ENCODE measurements at places on chromosomes 1 and 21.

- DNase-seq, result no peak
Observed at GRCh38 chr1:183019139-183019740, 4.0 kb upstream of the LAMC1 start.

DNA sequence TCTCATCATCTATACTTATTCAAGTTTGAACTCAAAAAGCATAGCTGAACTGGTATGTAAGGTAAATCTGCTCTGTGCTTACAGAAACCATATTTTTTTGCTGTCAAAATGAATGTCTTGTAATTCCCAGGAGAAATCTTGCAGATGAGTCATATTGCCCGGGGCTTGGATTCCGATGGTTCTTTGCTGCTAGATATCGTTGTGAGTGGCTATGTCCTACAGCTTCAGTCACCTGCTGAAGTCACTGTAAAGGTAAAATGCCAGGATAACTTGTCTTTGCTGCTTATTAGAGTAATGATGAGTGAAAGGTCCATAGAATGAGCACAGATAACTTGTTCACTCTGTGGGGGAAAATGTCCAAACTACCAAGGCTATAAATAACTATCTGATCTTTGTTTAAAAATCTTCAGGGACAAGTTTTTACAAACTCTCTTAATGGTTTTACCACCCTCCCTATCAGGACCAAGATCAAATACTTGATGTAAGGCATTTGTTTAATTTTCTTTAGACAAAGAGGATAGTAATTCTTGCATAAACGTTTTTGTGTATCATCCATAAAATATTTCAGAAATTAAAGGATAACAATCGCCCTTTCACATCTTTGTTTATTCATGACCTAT is 222.3 kb downstream of the TPR start:
- DNase-seq, result no peak

GRCh38 chr1:41343790-41344699 is 17.2 kb upstream of the FOXO6 start:
- DNase-seq, result no peak

DNA sequence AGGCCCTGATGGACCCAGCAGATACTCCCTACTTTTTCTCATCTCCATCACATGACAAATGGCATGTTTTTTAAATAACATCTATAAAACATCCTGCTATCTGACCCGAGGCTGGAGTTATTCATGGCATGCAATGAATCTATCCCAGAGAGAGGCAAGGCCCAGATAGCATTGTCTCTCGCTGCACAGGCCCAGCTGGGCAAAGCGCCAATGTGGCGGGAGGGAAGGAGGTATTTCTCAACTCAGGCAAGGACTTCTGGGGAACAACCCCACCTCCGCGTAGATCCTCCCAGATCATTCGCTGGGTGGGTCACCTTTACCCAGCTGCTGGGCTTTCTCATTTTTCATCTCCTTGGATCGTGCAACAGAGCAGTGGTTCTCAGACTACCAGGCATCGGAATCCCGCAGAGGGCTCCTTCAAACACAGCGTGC is 59.8 kb downstream of the ERG start:
- peak; percentile 25 for DNase-seq

DNA sequence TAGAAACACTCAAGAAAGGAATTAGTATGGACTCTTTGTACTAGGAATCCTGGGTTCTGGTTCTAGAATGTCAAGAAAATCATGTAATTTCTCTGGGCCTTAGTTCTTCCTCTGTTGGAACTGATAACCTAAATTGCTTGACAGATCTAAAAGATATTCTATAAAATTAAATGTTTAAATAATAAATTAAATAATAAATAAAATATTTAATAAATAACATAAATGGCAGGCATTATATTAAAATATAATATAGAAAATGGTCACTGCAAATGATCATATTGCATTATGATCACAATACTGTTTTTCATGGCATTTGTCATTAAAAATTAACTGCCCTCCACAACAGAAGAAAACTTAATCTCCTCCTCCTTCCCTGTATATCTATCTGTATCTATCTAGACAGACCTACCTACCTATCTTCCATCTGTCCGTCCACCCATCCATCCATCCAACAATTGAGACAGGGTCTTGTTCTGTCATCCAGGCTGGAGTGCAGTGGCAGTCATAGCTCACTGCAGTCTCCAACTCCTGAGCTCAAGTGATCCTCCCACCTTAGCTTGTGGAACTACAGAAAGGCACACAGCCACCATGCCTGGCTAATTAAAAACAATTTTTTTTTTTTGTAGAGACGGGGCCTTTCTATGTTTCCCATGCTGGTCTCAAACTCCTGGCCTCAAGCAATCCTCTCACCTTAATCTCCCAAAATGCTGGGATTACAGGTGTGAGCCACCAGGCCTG is 16.4 kb downstream of the NUCKS1 start:
- DNase-seq, result no peak

DNA sequence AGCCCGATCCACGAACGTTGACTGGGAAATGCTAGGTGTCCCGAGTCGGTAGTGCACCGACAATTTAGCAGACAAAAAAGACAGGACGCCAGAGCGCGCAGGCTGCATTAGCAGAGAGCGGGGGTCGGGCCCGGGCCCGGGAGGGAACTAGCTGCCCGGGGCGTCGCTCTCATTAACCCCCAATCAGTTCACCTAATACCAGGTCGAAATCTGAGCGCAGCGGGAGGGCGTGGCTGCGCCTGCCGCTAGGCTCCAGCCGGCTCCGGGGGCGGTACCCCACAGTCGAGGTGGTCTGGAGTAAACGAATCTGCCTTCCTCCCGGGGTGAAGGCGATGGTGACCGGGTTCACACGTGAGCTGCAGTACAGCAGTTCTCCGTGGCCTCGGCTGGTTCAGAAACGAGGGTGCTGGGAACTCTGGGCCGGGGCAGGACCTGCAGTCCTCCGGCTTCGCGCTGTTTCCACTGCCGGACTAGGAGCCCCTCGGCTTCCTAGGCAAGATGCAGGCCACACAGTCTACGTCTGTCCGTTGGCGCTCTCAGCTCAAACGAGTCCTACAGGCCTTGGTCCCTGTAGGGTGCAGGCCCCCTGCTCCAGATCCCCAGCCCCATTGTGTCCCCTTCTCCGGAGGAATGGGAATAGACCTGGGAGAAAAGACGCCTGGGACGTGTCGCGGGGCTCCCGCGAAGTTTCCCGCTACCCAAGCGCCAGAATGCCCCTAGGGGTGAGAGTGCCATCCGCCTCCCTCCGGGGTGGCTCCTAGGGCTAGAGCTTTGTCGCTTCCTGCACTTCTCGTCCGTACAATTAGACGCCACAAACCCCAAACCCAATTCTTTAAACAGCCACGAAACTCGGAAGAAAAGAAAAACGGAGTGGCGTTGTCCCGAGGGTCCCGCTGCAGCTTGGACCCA is 2.0 kb downstream of the GFI1 start:
- DNase-seq, result no peak

DNA sequence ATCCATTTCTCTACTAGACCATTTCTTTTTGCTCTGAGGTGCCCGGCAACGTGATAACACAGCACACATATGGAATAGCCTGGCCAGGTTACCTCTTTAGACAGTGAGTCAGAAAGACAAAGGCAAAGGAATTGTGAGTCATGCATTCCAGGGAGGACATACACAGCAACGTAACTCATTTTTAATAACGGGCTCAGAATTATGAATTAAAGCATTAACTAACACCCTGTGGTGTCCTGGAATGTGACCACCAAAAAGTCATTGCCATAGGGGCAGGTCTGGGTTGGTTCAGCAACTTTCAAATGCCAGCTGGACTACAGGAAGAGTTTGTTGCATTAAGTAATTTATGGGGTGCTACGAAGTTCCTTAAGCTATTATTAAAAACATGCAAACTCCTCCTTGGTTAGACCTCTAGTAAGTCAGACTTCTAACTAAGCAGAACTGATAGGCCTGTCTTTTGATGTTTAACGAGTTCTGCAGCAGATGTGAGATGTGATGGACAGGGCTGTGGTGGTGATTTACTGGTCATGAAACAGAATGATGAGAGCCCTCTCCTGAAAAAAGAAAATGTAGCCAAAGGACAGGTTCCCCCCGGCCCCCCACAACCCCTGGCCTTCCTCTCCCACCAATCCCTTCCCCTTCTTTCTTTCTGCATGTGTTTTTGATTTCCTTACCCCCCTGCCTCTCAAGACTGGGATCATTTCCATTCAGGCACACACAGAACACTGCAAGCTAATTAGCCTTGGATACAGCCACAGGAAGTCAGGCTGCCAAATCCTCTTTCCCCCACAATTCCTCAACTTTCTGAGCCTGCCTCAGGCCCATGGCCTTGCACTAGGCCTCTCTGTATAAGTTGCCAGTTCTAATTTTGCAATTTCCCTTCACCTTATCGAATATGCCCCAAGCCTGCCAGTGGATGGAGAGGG is 88.9 kb upstream of the HAO2 start:
- no peak for DNase-seq

GRCh38 chr1:243982447-243983018 is 68.5 kb upstream of the ZBTB18 start:
- DNase-seq, result no peak

GRCh38 chr1:62317021-62317768 is 2.0 kb downstream of the KANK4 start:
- DNase-seq, result no peak

DNA sequence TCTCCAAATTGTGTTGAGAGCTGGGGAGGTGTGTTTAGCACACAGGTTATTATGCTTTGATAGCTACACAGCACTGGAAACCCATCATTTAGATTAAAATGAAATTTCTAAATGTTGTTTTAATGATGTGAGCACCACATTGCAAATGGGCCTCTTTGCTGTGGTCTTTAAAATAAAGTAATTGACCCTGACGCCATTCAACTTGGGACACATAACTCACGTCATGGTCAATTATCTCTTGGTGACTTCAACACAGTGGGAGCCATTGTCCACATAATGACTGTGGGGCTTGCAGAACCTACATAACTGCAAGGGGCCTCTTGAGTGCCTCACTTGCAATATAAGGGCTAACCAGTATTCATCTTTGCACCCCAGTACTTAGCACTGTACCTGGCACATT is 280.4 kb downstream of the HLX start:
- DNase-seq, result no peak

GRCh38 chr1:7930645-7931445 is 9.8 kb downstream of the TNFRSF9 start:
- DNase-seq, result no peak

DNA sequence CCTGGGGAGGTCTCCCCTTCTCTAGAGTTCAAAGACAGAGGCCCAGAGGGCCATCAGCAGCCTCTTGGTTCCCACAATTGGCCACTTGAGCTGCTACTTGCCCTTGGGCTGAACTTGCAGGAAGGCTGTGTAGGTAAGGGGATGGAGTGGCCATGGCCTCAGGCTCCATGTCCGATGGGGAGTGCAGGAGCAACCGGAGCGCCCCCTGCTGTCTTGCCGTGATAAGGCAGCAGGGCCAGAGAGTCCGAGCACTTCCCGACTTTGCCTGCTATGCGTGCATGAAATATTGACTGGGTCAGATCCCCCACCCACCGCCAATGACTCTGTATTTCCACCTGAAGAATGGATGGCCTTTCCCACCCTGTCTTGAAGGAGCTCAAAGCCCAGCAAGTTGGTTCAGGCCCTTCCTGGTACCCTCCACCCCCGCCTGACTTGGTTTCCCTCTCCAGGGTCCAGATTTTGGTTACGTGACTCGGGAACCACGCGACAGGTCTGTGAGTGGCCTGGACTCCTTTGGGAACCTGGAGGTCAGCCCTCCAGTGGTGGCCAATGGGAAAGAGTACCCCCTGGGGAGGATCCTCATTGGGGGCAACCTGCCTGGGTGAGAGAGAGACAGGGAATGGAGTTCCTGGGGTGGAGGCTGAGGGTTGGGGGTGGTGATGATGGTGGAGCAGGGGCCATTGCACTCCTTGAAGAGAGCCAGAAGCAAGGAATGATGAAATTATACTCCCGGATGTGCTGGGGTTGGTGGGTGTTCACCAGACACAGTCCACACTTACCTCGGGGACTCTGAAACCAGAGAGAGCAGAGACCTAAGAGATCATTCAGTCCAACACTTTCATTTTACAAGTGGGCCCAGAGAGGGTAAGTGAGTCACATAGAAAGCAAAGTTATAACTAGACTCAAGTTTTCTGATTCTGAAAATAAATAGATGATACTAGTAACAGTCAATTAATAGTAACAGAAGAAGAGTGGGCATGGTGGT is 25.6 kb downstream of the PADI3 start:
- DNase-seq, result peak; percentile 47

GRCh38 chr1:181669246-181669645 is 185.9 kb downstream of the CACNA1E start:
- no peak for DNase-seq

DNA sequence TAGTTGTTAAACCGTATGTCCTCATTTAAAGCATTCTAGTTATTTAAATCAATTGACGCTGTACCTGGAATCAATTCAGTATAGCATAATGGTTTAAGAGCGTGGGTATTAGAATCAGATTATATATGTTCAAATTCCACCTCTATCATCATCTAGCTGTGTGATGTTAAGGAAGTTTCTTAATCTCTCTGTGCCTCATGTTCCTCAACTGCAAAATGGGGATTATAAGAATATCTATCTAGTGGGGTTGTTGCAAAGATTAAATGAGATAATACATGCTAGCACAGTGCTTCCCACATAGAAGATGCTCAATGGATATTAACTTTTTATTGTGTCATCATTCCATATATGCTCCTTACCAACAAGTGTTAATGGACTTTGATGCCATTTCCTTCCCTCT is 16.0 kb downstream of the MIXL1 start:
- no peak for DNase-seq

- no peak for DNase-seq
Observed at GRCh38 chr1:113517346-113517745, 127.0 kb downstream of the MAGI3 start.

DNA sequence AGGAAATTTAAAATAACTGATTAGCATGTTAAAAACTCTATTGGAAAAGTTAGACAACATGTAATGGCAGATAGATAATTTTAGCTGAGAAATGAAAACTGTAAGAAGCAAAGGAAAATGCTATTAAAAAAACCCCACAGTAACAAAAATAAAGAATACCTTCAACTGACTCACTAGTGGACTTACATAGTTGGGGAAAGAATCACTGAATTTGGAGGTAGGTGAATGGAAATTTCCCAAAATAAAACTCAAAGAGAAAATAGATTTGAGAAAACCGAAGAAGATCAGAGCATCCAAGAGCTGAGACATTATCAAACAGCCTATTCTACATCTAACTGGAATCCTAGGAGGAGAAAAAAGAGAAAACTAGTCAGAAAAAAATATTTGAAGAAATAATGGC is 34.7 kb downstream of the PDE4B start:
- DNase-seq, result no peak

DNA sequence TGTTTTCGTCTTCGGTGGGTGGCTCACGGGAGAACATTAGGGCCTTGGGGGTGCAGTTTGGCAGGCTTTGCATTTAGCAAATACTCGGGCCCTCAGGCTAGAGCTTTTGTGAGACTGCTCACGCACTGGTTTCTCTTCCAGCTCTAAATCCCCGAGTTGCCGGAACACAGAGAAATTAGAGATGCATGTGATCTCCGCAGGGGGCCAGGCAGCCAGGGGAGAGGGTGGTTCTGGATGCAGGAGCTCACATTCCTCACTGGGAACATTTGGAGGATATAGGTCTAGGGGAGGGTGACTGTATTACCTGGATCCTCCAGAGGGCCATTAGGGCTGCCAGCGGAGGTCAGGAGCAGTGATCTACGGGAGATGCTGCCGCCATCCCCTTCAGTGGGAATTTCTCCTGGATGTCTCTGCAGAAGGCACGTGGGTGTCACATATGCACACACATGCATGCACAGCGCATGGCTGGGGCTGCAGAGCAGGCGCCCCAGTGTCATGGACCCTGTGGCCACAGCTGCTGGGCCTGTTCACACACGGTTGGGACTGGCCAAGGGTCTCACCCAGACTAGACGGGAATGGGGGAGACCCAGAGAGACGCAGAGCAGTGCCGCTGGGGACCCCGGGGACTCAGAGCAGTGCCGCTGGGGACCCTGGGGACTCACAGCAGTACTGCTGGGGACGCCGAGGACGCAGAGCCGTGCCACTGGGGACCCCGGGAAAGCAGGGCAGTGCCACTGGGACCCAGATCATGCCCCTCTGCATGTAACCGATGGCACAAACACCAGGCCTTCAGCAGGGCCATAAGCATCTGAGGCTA is 258.7 kb downstream of the CAMTA1 start:
- DNase-seq, result no peak
